ENCODE measurements at places on chromosomes 1 and 21.

- peak; percentile 90 for DNase-seq
Observed at GRCh38 chr1:10733474-10734366, 62.7 kb downstream of the CASZ1 start.

DNA sequence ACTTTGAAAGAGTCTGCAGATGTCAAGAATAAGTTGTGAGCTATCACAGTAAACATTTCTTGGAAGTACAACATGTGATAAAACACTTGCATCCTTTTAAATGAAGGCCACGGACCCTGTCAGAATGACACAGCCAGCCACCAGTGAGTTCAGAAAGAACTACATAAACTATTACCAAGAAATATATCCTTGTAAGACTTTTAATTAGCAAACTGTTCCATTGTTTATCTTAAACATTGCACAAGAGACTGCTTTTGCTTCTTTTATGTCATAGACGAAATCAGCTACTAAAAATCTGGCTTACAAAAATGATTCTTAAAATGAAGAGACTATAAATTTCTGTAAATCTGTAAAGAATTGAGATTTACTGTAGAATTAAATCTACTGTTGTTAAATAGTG lies 17.9 kb downstream of the LRRC7 start:
- no peak for DNase-seq

DNA sequence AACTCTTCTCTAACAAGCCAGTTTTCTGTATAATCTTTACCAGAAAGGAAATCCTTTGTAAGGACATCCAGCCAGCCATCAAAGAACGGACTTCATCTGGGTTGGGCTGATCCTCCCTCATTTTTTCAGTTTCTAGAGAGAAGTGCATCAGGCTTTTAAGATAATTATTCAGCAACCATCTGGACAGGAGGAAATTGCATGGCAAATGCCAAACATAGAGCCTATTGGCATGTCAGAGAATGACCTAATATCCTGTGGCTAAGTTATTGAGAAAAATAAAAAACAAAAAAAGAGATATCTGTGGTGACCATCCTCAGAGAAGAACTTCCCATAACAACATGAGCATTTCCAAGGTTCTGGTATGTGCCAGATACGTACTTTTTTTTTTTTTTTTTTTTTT lies 74.9 kb upstream of the BEND5 start:
- peak; percentile 12 for DNase-seq

DNA sequence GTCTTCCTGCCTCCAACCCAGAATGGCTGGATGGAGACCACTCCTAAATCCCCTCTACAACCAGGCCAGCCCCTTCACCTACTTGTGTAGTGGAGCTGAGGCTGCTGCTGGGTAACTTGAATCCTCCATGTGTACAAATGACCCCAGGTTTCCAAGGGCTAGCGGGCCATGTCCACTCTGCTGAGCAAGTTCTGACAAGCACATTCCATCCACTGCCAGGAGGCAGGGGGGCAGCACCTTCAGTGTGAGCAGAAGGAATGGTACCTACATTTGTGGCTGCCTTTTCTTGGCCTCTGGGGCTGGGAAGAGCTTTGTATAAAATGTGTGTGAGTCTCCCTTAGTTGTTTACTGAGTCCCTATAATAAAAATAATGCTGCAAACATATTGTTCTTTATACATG lies 14.5 kb downstream of the KIAA0040 start:
- no peak for DNase-seq

GRCh38 chr1:168431882-168432281 lies 111.9 kb downstream of the XCL2 start:
- DNase-seq: no peak

- DNase-seq: no peak
Observed at GRCh38 chr1:8765198-8765597, 52.2 kb downstream of the RERE start.

DNA sequence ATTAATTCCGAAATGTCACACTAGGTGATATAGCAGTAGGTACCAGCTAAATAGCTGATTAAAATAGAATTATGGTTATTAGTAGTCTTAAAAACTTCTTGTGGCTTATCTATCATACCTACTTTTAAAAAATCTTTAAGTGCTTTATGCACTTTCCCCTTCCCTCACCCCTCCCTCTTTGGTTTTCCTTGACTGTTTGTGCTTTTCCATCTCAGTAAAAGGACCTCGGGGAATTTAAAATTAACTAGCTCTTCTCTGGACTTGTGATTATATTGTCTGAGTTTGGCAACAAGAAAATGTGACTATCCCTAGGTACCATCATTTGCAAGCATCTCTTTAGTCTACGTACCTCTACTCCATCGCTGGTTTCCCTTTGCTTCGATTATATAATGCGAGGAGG lies 11.2 kb downstream of the COX20 start:
- DNase-seq: no peak

DNA sequence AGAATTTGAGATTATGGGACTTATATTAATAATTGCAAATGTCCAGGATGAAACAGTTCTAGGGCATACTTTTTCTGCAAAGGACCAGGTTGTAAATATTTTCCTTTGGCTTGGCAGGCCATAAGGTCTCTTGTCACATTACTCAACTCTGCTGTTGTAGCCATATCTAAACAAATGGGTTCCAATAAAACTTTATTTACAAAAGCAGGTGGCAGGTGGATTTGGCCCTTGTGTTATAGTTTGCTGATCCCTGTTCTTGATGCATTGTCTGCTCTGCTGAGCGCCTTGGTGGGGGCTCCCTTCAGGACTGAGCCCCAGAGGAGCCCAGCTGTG lies 258.5 kb downstream of the FOXD2 start:
- DNase-seq: no peak

DNA sequence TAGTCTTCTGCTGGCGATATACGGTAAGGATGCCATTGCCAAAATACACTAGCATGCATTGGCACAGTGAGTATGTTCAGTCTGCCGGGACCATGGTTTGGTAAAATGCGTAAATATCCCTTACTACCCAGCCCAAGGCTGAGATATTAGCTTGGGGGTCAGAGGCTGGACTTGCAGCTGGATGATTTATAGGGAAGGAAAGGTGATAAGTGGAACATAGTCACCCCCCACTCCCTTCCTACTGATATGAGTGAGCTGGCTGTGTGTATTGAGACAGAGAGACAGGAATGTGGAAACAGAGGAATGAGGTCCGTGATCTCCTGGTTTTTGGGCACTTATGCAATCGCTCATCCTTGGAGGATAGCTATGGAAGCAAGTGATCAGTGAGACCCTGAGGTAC lies 642.8 kb downstream of the KCNT2 start:
- no peak for DNase-seq

DNA sequence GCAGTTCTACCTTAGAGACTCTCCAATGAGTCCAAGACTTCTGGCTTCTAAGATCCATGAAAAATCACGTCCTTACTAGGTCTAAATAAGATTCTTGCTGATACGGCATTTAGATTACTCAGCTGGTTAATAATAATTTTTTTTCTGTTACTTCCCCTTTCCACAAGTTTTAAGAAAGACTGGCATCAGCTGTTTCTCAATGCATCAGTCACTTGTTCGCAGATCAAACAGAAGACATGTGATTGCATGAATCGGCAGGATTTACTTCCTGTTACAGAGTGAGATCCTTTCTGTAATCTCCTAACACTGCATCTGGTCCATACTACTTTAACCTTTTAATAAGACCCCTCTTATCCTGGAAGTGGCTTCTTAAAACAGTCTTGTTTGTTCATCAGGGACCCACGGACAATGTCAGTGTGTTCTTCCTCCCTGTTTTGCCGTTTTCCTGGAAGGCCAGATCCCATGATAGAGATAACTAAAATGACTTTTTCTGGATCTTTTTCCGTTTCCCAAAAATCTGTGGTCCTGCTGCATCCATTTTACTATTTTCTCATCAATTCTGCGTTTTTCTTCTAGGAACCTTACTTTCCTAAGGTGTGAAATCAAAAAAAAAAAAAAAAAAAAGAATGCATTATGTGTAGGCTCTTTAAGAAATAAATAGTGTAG lies 6.1 kb downstream of the NPL start:
- peak; percentile 43 for DNase-seq

- no peak for DNase-seq
Observed at GRCh38 chr1:84888753-84889152, 4.3 kb downstream of the LPAR3 start.

GRCh38 chr1:7783178-7783711 lies 846 bp upstream of the PER3 start:
- peak; percentile 56 for DNase-seq

- DNase-seq: no peak
Observed at GRCh38 chr1:218525031-218525430, 179.9 kb downstream of the TGFB2 start.

DNA sequence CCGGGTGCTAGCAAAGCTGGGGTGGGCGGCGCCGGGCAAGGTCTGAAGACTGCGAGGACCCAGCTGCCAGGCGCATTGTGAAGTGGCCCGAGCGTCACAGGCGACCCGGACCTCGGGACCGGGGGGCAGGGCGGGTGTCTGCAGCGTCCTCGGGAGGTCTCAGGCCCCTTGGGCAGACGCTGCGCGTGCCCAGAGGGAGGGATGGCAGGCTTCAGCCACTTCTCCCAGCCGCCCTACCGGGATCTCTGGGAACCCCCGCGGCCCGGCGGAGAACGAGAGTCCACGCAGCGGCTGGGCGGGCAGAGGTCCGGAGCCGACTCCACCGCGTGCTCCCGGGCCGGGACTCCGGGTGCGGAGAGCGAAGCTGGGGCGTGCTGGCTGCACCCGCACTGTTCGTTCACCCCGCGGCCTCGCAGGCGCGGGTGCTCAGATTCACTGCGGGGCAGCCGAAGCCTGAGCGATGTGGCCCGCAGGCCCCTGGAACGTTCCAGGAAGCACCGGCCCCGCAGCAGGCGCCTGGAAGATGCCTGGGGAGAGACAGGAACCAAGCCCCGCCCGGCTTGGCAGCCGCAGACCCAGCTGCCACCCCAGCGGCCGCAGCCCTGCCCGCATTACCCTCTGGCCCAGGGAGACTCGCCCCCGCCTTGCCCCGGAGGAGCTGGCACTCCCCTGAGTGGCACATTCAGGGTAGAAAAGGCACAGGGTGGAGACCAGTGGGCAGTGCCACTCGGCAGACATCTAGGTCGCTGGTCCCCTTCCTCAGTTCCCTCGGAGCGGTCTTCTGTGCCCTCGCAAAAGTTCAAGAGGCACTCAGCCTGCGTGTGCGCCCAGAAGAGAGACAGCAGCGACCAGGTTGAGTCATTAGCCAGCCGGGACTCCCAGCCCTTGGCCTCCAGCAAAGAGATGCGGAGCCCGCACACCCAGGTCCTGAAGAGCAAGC lies at the start of gene CCDC185:
Gene CCDC185, plus strand, starts transcription at position 141 of the 940 bp plus-strand sequence. Its CDS starts 61 bp downstream, at position 202.
- no peak for DNase-seq

GRCh38 chr1:159067699-159068621 lies 8.6 kb downstream of the AIM2 start:
- DNase-seq: no peak

- DNase-seq: no peak
Observed at GRCh38 chr1:33710967-33711366, 152.9 kb upstream of the HMGB4 start.

DNA sequence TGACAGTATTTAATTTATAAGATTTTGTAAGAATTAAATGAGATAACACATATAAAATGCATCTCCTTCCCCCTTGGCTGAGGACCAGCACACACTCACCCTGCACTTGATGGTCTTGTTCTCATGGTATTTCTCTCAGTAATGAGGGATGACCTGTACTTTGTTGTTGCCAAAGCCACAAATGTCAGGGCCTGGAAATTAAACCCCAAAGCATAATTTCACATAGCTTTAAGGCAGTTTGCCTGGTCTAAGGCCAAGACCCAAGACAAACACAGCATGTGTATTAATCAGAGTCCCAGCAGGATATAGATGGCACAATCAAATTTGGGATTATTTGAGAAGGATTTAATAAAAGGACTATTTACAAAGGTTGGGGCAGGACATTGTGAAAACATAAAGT lies 48.6 kb upstream of the EPS15 start:
- DNase-seq: no peak

GRCh38 chr1:40944326-40944725 lies 35.2 kb upstream of the CTPS1 start:
- no peak for DNase-seq

DNA sequence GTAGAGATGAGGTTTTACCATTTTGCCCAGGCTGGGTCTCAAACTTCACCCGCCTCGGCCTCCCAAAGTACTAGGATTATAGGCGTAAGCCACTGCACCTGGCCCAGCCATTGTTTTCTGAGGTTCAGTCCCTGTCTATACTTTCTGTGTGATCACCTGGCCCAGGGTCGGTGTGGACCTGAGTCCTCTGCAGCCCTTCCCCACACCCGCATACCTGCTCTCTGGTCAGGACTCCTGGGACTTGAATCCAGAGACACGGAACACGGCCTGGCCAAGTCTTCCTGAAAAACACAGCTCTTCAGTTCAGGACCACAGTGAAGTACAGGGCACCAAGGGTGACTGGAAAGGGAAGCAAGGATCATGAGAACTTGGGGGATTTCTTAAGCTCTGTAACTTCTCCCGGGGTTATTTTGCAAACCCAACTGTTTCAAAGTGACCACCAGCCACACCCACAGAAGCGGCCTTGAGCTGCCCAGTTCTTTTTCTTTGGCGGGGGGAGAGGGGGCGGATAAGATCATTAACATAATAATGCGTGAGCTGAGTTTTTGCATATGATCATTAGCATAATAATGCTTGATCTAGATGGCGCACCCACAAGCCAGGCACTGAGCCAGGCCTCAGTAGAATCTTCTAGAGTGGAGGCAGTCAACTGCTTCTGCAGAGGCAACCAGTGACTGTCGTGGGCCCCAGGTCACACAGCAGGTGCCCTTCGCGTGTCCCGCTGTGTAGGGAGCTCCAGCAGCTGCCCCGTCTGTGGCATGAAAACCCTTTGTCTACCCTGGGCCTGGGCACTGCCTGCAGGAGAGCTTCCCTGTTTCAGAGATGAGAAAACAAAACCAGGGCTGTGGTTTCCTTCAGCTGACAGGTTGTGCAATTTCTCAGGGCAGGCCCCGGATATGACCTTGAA lies 1.7 kb upstream of the NADK start:
- no peak for DNase-seq

GRCh38 chr1:108708691-108709660 lies 3.7 kb upstream of the FNDC7 start:
- peak; percentile 7 for DNase-seq

DNA sequence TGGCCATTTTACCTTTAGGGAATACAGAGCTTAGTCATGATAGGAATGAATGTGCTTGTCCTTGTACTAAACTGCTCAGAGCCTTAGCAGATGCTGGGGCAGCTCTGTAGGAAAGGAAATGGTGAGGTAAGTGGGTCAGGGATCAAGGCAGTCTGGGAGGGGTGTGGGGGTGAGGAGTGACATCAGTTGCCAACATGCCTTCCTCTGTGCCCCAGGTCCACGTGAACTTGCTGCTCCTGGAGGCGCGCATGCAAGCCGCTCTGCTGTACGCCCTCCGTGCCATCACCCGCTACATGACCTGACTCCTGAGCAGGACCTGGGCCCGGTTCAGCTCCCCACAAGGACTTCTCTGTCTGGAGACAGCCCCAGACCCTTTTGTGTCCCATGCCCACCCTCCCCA lies 21.2 kb downstream of the SESN2 start:
- DNase-seq: no peak

GRCh38 chr1:201771466-201771865 lies 57.5 kb upstream of the IPO9 start:
- no peak for DNase-seq
